ENCODE measurements at places on chromosomes 6 and 20.

DNA sequence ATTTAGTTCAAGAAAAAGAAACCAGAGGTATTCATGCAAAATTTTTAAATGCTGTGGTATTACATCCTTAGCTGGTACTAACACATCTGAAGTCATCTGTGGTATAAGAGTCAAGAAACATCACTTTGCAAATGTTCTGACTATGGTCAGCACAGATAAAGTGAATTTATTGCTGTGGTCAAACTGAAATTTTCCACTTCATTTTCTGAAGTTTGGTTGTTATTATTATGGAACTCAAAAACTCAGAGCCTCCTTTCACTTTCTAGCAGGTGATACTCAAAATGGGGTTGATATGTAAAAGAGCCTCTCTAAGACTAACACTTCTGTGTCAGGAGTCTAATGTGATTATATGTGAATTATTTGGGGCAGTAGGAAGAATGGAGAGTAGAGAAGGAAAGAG is 257.8 kb downstream of the RNGTT start:
- no peak for DNase-seq

DNA sequence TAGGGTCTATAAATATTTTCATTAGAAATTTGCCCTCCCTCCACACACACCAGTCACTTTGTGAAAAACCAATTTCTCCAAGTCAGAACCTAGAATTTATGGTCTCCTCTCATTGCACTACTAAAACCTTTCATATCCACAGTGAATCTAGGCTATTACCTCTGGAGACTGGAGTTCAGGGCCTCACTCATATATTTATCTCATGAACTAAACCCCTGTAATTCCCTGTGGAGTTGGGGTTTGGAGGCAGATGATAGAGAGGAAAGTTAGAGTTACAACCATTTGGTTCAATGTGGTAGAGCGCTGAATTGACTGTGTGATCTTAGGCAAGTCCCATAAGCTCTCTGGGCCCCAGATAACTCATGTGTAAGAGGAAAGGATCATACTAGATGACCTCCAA is 18.2 kb upstream of the CEP85L start:
- DNase-seq: no peak

- DNase-seq: no peak
These were observed 764.9 kb upstream of the MMS22L start for GRCh38 chr6:98047871-98048270.

GRCh38 chr6:111581957-111582356 is 23.7 kb downstream of the TRAF3IP2 start:
- no peak for DNase-seq

DNA sequence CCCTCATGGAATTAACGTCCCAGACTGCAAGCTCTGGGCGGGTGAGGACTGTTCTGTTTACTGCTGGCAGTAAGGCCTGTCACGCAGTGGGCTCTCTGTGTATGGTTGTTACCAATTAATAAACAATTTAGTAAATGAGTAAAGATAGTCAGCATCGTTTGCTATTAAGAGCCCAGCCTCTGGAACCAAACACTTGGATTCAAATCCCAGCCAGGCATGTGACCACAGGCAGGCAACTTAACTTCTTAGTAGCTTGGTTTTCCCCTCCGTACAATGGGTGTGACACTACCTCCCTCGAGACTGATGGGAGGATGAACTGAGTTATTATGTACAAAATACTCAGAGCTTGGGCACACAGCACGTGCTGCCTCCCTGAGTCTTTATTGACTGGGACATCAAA is 137.7 kb upstream of the ARMC2 start:
- DNase-seq: no peak

DNA sequence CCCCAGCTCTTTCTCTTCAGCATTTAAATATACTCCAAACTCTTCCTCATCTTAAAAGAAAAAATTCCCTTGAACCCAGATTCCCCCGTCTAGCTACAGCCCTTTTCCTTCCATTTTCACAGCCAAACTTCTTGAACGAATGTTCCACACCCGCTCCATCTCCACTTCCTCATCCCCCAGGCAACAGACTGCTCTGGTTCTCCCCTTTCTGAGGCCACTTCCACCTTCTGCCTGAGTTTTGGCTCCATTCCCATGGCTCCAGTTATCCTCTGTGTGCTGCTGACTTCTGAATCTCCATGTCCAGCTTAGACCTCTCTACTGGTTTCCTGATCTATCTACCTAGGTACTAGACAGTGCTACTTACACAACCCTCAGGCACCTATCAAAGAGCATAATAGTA is 106.4 kb downstream of the RALGAPA2 start:
- DNase-seq: no peak

DNA sequence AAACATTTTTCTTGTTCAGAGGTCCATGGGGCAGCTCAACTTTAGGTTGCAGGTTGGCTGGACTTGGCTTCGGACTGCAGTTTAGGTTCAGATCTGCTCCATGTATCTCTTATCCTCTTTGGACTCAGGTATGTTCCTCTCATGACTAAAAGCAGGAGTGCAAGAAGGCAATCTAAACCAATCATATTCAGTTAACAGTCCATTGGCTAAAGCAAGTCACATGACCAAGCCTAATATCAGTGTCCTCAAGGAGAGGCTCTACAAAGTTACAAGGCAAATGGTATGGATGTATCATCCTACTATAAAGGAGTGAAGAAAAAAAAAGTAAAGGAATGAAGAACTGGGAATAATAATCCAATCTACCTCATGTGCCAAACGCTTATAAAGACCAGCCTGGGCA is 2.5 kb upstream of the ACTR5 start:
- DNase-seq: no peak

DNA sequence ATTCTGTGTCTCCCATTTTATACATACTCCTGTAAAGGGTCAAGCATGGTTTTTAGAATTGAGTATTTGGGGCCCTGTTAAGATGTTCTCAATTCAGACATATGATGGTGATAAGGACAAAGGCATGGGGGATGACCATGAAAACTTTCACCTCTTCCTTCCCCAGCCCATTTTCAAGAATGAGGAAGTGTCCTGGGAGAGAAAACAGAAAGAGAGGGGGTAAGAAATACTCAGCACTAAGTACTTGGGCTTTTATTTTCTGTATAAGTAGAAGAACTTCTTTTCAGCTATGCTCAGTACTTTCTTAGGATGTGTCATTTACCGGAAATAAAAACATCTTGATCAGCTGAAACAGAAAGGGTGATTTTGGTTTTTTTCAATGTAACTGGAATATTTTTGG is 10.9 kb upstream of the MBOAT1 start:
- DNase-seq: no peak

DNA sequence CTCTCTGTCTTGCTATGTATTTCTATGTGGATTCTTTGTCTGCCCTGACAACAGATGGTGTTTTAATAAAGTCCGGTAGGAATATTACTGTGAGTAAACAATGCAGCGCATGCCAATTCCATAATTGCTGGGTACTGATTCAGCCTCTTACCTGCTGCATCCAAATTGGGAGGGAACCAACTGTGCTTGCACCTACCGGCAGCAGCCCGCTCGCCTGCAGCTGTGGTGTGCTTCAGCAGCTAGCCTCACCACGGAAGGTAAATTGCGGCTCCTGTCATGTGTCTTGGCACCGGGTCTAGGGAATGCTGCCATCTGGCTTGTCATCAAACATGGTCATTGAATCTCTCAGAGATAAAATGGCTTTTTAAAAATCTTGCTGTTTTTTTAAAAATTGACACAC is 704.8 kb upstream of the SLC35B3 start:
- DNase-seq: no peak

GRCh38 chr6:142647449-142648035 is 297.4 kb downstream of the HIVEP2 start:
- no peak for DNase-seq

- DNase-seq: no peak
These were observed 55.7 kb upstream of the NKX2-2 start for GRCh38 chr20:21569586-21569985.

- no peak for DNase-seq
These were observed 143.9 kb upstream of the ZNF217 start for GRCh38 chr20:53737396-53738038.

GRCh38 chr6:34390531-34391472 is 1.7 kb downstream of the NUDT3 start:
- DNase-seq: no peak

DNA sequence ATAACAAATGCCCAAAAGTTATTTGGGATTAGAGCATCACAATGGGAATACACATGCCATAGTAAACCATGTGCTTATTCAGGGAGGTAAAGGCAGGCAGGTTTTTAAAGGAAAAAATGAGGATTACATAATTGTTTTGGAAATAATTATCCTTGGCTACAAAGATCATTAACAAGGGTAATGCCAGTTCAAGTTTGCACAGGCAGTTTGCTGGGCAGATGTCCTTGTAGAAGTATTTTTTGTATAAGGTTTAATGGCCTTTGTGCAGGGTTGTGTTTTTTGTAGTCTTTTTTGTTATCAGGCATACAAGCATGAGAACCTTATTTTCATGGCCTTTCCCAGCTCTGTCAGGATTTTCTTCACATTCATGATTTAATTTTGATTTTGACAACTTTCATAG is 24.7 kb downstream of the FBXO9 start:
- DNase-seq: no peak

GRCh38 chr20:22802296-22802695 is 217.9 kb upstream of the FOXA2 start:
- no peak for DNase-seq

DNA sequence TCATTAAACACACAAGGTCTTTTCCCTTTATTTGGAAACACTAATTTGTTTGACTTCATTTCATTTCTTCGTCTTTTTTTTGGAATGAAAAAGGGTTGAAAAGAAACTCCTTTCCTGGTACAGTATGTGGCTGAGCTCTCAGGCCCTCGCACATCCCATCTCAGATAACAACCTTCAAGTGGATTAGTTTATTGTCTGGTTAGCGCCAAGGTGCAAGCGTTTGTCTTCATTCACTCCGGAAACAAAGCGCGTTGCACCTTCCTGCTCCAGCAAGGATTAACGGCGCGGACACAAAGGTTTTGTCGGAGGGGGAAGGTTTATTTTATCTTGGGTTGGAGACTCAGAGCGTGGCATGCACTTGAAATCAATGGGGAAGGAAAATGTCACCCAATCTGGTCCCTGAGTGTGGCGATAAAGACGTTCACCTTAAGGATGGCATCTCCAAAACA is 5.3 kb upstream of the NKX2-2 start:
- DNase-seq: no peak

GRCh38 chr6:21591446-21591845 is 2.1 kb upstream of the SOX4 start:
- DNase-seq: no peak

- DNase-seq: no peak
These were observed 38.9 kb downstream of the ARHGAP40 start for GRCh38 chr20:38640521-38640920.

DNA sequence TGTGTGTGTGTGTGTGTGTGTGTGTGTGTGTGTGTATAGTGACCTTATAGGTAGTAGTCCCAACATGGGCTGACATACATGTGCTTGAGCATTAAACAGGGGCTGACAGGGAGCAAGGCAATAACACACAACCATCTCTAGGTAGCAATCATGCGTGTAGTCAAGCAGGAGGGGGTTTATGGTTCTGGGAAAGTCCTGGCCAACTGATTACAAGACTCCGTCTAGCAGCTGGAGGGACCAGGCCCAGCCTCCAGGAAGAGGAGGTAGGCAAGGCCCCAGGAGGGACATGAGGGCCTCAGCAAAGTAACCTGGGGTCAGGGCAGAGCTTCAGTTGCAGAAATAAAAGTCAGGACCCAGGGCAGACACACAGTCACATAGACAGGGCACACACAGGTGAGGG is 60.6 kb upstream of the E2F3 start:
- no peak for DNase-seq

- DNase-seq: no peak
These were observed 207.5 kb downstream of the SYNDIG1 start for GRCh38 chr20:24676978-24677370.

GRCh38 chr6:170231293-170232185 is 59.3 kb downstream of the DLL1 start:
- no peak for DNase-seq
